ENCODE measurements at places on chromosomes 1 and 21. TPM values are rescaled to one million over a fixed set of nuclear protein-coding genes. Genes with fewer than 3 reads are reported as not detected.

The CHD1L gene
- 17.6 TPM for total RNA-seq

The BGLAP gene
- total RNA-seq: 0.34 TPM

The C2CD4D gene
- total RNA-seq: 3.5 TPM

The MXRA8 gene
- not detected for total RNA-seq

The S100A2 gene
- total RNA-seq: 17.9 TPM

The HPCAL4 gene
- total RNA-seq: not detected

The AQP10 gene
- not detected for total RNA-seq

The DLGAP3 gene
- total RNA-seq: 0.44 TPM

The TRNAU1AP gene
- 23.9 TPM for total RNA-seq

The E2F2 gene
- total RNA-seq: 4.7 TPM

GRCh38 chr1:203335503-203335902 lies 15.4 kb downstream of the FMOD start:
- DNase-seq: no peak

DNA sequence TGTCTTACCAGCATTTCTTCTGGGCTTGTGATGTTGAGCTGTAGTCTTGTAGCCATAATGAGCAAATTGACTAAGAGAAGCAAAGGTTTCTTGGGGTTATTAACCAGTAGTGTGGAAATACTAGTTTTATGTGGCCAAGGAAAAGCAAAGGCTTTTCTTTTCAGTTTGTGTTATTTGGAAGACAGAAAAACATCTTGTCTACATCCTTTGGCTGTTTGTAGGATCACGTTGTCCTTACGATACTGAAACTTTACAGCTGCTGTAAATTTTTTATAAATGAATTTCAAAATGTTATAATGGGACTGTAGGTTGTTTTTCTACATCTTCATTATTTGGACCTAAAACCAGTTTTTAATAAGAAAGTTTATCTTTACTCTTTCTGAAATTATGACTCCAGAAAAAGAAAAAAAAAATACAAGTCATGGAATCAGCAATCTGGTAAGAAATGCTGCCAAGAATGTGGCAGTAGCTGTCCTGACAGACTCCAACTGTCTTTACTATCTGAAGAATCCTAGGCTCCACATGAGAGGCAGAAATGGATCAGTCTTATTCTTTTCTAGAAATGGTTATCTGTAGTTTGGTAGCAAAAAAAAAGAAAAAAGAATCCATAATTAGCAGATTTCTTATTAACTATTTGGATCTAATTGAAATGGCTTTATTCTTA lies 41.6 kb upstream of the QSOX1 start:
- no peak for DNase-seq

DNA sequence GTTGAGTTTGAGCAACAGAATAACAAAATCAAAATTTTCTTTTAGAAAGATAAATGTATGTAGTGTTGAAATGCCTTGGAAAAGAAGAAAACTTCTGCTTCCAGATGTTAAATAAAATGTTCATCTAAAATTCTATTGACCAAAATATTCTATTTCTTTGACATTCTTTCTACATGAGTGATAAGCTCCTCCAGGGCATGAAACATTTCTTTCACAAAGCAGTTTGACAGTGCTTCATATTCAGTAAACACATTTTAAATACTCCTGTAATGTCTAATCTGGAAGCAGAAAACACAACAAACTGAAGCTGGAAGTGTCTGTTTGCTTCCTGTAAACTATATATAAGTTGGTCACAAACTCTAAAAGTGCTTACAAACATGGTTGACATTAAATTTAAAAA lies 61.5 kb downstream of the RGS21 start:
- no peak for DNase-seq

GRCh38 chr21:38774152-38774551 lies 31.6 kb upstream of the ETS2 start:
- no peak for DNase-seq

DNA sequence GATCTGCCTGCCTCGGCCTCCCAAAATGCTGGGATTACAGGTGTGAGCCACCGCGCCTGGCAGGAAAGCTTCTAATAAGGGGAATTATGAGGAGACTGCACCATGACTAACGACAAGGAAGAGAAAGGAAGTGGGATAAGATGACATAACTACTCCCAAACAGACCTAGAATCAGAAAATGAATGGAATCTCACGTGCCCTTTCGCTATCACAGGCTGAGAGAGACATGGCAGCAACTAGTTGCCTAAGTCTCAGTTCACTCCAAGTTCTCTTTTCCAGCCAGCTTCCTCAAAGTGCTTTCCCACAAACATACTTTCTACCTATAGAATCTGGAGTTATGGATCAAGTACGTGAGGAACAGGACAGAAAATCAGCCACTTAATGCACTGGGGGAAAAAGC lies 2.0 kb downstream of the PI4KB start:
- no peak for DNase-seq

DNA sequence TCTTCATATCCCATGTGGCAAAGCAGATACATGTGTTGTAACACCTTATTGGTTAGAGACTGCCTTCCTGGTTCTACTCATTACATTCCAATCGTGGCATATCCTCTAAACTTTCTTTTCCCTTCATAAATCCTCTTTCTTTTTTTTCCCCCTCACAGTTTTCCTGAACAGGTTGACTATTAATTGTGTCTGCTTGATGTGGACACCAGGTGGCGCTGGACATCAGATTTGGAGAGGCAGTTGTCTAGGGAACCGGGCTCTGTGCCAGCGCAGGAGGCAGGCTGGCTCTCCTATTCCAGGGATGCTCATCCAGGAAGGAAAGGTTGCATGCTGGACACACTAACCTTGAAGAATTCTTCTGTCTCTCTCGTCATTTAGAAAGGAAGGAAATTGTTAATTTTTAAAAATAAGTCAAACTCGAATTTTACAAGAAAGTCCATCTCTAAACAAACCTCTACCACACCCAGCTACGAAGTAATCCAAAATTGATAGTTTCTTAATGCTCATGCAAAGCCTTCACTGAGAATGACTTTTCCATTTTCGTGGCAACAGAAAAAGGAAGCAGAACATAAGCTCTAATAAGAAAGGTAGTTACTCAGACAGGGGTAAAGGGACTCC lies 59.4 kb upstream of the ASB17 start:
- peak; percentile 87 for DNase-seq

- DNase-seq: no peak
Measured at GRCh38 chr1:43440358-43440757, 13.4 kb downstream of the HYI start.

DNA sequence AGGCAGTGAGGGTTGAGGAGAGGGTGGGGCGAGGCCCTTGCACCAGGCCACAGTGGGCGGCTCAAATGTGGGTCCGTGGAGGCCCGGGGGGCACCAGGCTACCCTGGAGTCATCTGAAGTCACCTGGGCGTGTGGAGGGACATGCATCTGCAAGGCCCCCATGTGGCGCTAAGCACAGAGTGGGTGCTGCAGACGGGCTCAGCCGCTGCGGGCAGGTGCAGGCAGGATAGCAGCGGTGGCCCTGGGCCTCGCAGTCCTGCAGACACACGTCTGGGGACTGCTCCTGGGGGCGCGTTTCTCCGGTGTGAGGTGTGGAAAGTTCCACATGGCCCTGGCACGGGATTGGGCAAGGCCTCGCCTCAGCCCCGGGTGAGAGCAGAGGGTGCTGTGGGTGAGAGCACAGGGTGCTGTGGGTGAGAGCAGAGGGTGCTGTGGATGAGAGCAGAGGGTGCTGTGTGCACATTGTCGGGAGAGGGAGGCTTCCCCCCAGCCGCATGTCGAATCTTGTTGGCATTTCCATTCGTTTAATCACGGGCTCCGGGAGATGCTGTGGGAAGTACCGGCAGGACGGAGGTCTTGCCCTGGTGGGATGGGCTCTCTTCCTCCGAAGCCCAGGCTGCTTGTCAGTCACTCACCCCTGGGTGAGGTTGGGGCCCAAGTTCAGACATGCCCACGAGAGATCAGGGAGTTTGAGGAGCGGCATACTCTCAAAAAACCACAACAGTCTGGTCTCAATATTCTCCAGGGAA lies 46.5 kb downstream of the TP73 start:
- no peak for DNase-seq

DNA sequence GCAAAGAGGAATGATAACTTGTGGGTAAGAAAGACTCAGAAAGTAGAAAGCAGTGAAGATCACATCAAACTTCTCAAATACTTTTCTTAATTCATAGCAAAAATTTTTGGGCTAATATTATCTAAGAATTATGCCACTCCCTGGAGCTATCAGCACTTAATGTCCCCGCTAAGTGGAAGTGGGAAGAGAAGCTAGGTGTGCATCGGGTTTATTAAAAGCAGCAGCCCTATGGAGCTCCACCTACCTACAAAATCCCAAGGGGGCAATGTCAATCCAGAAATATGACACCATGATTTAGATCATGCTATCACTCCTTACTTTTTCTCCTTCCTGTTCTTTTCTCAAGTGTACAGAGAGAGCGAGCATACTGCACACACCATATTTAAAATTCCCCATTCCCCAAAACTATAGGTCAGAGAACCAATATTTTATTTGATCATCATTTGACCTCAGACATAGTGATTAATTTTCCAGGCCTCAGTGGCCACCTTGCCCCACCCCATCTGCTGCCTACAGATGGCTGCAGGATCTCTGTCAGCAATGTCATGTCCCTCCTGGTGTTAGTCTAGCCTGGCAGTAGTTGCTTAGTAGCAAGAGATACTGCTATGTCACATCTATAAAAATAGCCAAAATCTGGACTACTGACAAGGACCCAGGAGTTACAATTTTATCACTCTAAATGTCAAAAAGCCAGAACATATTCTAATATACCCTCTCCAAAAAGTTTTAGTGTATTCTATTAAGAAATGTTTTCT lies 66.6 kb downstream of the MAP3K21 start:
- DNase-seq: no peak

- DNase-seq: no peak
Measured at GRCh38 chr1:180947901-180948640, 35.4 kb downstream of the KIAA1614 start.

GRCh38 chr1:222761083-222761482 lies 24.1 kb downstream of the FAM177B start:
- DNase-seq: no peak

DNA sequence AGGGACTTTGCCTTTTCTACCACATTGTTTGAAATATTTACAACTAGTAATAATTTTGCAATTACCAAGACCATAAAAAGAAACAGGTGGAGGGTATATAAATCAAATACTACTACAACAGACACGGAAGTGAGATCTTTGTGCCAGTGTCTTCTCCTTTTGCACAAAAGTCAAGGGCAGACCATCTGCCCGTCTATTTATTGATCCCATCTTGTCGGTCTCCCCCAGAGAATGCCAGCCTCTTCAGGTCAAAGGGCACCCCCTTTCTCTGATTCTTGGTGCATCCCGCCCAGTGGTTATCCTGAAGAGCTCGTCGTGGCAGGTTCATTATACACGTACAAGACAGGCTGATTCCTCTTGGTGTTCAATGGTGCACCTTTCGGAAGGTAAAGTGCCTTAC lies 4.8 kb upstream of the PDE9A start:
- DNase-seq: no peak

DNA sequence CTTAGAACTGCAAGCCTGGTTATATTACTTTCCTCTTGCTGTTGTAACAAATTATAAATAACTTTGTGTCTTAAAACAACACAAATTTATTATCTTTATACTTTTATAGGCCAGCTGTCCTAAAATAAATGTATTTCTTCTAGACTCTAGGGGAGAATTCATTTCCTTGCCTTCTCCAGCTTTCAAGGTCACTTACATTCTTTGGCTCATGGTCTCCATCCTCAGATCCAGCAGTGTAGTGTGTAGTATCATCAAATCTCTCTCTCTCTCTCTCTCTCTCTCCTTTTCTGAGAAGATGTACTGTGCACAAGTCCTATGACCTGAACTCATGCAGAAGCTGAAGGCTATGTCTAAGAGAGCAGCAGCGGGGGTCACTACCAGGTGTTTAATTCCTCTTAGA lies 1510.6 kb downstream of the MRPL39 start:
- DNase-seq: no peak

GRCh38 chr1:37868466-37868865 lies 9.1 kb upstream of the MTF1 start:
- DNase-seq: no peak

- no peak for DNase-seq
Measured at GRCh38 chr1:29669158-29669871, 433.0 kb downstream of the PTPRU start.

GRCh38 chr21:29725025-29725736 lies 214.6 kb downstream of the GRIK1 start:
- no peak for DNase-seq

GRCh38 chr1:15718199-15718601 lies 17.9 kb upstream of the SLC25A34 start:
- no peak for DNase-seq

- DNase-seq: no peak
Measured at GRCh38 chr1:67836769-67837168, 3.5 kb upstream of the GNG12 start.

GRCh38 chr1:207866471-207867135 lies 44.3 kb downstream of the CD34 start:
- DNase-seq: no peak

DNA sequence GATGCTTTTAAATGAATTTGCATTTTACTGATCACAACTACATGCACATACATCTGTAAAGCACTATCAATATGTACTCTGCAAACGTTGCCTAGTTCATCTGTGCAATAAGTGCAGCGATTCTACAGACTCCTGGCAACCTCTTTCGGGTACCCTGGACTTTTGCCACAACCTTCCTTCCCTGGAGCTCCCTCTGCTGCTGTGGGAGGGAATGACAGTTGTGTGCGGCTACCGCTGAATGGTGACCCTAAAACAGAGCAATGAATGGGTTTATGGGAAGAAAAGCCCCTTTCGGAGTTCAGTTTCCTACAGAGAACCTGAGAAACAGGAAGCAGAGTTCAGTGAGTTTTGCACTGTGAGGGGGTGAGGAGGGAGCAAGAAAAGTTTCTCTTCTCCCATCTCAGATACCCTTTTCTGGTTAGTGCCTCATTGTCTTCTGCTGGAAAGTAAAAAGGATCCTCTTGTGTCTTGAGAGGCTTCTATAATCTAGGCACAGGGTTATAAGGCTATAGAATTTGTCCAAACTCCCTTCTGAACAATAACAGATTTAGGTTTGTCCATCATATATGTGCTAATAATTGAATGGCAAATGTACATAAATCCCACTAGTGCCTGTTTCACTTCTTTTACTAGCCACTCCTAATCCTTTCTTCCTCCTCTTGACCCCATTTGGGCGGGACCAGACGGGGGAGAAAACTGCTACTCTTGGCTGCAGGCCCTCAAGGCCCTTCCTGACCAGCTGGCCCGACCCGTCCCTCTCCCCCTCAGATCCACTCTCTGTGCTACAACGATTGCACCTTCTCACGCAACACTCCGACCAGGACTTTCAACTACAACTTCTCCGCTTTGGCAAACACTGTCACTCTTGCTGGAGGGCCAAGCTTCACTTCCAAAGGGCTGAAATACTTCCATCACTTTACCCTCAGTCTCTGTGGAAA lies 19.8 kb upstream of the SARS1 start:
- peak; percentile 77 for DNase-seq

GRCh38 chr1:161936786-161937185 lies 86.9 kb downstream of the OLFML2B start:
- DNase-seq: no peak

- DNase-seq: no peak
Measured at GRCh38 chr1:19768353-19769210, 31.1 kb downstream of the TMCO4 start.

GRCh38 chr1:34460193-34460592 lies 283.5 kb downstream of the C1orf94 start:
- peak; percentile 65 for DNase-seq

- DNase-seq: no peak
Measured at GRCh38 chr1:147611021-147611426, 59.3 kb downstream of the ACP6 start.

- DNase-seq: peak; percentile 37
Measured at GRCh38 chr1:55478742-55479141, 263.6 kb upstream of the USP24 start.

Data from HT-29 (cell line).